ENCODE measurements at places on chromosomes 13 and 19. TPM values are rescaled to one million over a fixed set of nuclear protein-coding genes. Genes with fewer than 3 reads are reported as not detected.

LYPD3 gene
- 1.6 TPM for total RNA-seq

NR2F6 gene
- total RNA-seq = 27.7 TPM

DNA sequence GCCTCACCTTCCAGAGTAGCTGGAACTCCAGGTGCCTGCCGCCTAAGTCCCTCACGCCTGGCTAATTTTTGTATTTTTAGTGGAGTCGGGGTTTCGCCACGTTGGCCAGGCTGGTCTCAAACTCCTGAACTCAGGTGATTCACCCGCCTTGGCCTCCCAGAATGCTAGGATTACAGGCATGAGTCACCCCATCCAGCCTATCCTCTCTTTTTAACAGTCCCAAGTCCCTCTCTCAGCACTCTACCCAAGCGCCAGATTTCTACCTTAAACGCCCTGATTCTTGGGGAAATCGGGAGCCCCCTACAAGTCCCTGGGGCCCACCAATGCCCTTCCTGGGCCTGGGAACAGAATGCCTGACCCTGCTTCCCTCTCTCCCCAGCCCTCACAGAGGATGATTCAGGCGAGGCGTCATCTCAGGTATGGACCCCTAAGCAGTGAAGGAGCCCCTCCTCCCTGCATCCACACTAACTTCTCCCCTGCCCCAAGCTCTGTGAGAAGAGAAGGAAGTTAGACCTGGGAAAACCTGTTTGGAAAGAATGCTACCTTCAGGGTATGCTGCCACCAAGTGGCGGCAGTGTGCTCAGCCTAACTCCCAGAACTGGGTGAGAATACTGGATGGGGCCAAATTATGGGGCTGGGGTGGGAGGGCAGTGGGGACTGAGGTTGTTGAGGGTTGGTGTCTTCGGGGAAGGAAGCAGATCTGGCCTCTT, 20.8 kb upstream of the EBI3 start:
- no peak overlapping the region for H3K27ac ChIP-seq
- no peak for DNase-seq
- no peaks in the 10 kb centered on the region for H3K36me3 ChIP-seq
- no peaks in the 10 kb centered on the region for H3K27me3 ChIP-seq
- no peak overlapping the region for H3K4me3 ChIP-seq
- no peaks in the 10 kb centered on the region for H3K4me1 ChIP-seq

DNA sequence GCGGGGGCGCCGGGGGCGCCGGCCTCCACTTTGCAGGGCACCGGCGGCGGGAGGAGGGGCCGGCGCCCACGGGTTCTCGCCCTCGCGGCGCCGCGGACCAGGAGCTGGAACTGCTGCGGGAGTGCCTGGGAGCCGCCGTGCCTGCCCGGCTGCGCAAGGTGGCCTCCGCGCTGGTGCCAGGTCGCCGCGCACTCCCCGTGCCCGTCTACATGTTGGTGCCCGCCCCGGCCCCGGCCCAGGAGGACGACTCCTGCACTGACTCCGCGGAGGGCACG, 11.9 kb downstream of the C19orf25 start:
- H3K27ac ChIP-seq = no peak overlapping the region
- peaks cover 2% of the 10 kb centered on the region for H3K27me3 ChIP-seq
- no peaks in the 10 kb centered on the region for H3K4me1 ChIP-seq
- DNase-seq = no peak

GRCh38 chr19:2345076-2345475, 15.0 kb upstream of the TMPRSS9 start:
- no peaks in the 10 kb centered on the region for H3K4me1 ChIP-seq
- DNase-seq = no peak
- H3K4me3 ChIP-seq = no peak overlapping the region
- H3K27ac ChIP-seq = no peak overlapping the region
- H3K27me3 ChIP-seq = no peaks in the 10 kb centered on the region
- no peaks in the 10 kb centered on the region for H3K36me3 ChIP-seq

GRCh38 chr19:1223018-1223855, 14.6 kb downstream of the CBARP start:
- H3K4me1 ChIP-seq = no peaks in the 10 kb centered on the region
- H3K27ac ChIP-seq = no peak overlapping the region
- peaks cover 2% of the 10 kb centered on the region for H3K36me3 ChIP-seq
- peak; percentile 83 for DNase-seq
- H3K4me3 ChIP-seq = no peak overlapping the region

DNA sequence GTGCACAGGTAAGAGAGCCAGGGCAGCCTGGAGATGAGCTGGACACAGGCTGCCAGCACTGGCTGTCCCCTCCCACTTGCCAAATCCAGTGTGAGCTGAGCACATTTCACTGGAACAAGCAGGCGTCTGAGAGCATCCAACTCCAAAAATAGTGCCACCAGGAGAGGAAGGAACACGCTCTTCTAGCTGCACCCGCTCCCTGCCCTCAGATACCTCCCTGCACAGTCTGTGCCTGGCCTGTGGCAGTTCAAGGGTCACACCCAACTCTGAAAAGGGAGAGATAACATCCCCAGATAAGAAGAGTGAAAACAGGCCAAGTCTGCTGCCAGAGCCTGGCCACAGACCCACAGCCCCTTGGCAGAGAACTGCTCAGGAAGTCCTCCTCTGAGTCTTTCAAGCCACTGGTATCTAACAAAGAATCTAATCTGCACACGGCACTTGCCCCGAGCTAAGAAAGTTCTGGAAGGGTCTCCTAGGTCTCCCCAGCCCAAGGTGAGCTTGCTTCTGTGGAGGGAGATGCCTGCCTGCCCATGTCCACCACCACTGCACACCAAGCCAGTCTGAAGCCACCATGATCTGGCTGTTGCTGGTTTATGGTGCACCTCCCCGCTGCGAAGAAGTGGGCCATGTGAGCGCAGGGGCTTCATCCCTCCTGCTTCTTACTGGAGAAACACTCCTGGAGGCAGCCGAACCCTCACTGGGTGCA, 14.7 kb downstream of the ELL start:
- no peak overlapping the region for H3K4me3 ChIP-seq
- no peaks in the 10 kb centered on the region for H3K27me3 ChIP-seq
- no peak for DNase-seq
- H3K27ac ChIP-seq = peak overlapping the region; percentile 65
- H3K36me3 ChIP-seq = no peaks in the 10 kb centered on the region
- peaks cover 9% of the 10 kb centered on the region for H3K4me1 ChIP-seq

DNA sequence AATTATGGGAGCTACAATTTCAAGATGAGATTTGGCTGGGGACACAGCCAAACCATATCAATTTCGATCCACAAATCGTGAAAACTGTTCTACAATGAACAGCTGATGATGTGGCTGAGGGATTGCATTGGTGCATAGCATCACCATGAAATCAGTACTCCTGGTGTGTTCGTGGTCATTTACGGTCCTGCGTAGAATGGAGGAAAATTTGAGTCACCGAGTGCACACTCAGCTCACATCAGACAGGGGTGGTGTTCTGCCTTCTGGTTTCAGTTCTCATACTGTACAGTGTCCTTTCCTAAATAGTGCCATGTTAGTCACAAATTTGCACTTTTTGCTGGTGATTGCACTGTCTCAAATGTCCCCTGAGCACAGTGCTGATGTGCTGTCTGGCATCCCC, 39.2 kb downstream of the MYH14 start:
- no peaks in the 10 kb centered on the region for H3K27me3 ChIP-seq
- H3K27ac ChIP-seq = no peak overlapping the region
- H3K36me3 ChIP-seq = no peaks in the 10 kb centered on the region
- DNase-seq = no peak

All from aorta (tissue), 5 donors.